GM06990 (cell line): ENCODE measurements at places on chromosomes 12 and 14.

DNA sequence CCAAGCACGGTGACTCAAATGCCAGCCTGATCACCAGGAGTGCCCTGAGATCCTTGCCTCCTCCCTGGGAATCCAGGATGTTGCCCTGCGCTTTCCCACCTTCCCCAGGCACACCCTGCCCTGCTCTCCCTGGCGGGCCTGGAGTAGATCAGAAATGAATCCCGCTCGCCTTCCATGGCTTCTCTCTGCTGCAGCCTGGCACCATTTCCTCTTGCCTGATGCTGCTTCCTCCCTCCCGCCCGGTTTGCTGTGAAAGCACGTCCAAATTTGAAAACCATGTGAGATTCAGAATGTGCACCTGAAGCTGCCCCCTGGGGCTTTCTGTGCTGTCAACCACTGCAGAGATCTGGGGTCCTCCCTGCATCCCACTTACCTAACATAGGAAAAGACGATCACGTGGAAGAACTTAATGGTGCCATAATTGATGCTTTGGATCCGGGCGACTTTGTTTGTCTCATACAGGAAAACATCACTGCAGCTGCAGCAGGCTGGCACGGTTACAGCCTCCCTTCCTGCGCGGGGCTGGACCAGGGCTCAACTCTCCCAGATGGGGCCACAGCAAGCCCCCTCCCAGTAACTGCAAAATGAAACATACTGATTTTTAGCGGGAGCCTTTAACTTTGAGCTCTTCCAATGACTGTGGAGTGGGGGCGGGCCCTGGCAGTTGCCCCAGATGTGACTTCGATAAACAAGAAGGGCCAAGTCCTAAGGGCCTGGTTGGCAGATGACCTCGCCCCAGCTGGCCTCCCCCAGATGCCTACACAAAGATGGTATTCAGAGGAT, 24.9 kb upstream of the C12orf76 start:
- DNase-seq = peak; percentile 24

DNA sequence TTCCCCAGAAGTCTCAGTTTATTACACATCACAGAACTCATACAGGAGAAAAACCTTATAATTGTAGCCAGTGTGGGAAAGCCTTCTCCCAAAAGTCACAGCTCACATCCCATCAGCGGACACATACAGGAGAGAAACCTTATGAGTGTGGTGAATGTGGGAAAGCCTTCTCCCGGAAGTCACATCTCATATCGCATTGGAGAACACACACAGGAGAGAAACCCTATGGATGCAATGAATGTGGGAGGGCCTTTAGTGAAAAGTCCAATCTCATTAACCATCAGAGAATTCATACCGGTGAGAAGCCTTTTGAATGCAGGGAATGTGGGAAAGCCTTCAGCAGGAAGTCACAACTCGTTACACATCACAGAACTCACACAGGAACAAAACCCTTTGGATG, 20.1 kb downstream of the ZNF84 start:
- DNase-seq = no peak

- no peak for DNase-seq
Observed at GRCh38 chr14:90140298-90140955, 78.6 kb downstream of the KCNK13 start.

DNA sequence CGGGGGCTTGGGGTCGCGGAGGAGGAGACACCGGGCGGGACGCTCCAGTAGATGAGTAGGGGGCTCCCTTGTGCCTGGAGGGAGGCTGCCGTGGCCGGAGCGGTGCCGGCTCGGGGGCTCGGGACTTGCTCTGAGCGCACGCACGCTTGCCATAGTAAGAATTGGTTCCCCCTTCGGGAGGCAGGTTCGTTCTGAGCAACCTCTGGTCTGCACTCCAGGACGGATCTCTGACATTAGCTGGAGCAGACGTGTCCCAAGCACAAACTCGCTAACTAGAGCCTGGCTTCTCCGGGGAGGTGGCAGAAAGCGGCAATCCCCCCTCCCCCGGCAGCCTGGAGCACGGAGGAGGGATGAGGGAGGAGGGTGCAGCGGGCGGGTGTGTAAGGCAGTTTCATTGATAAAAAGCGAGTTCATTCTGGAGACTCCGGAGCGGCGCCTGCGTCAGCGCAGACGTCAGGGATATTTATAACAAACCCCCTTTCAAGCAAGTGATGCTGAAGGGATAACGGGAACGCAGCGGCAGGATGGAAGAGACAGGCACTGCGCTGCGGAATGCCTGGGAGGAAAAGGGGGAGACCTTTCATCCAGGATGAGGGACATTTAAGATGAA, 630 bp downstream of the FOS start:
- peak; percentile 52 for DNase-seq

GRCh38 chr14:68198713-68199495, 379.3 kb downstream of the RAD51B start:
- DNase-seq = no peak

GRCh38 chr14:23294734-23295561, 7.7 kb downstream of the PPP1R3E start:
- no peak for DNase-seq

DNA sequence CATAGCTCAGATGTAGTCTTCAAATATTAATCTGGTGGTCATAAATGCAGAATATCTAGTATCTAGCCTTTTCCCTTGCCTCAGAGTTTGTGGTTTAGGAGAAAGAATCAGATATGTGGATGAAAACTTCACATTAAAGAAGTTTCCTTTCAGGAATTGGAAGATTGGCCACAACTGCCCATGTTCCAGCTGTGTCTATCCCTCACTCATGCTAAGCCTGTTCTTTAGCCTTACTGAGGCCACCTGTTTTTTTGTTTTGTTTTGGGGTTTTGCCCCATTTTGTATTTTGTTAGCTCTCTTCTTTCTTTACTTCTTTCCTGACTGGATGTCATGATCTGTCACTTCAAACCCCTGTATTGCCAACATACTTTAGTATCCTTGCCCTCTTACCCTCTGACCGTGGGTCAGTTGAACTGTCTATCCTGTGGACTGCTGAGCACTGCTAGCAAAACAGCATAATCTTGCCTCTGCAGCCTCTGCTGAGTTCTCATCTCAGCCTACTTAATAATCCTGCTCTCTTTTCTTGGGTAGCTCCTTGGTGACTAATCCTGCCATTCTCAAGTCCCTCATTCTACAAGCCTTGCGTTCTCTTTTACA, 22.0 kb upstream of the CCT2 start:
- no peak for DNase-seq

GRCh38 chr12:62885242-62885641, 49.7 kb downstream of the PPM1H start:
- DNase-seq = no peak

- peak; percentile 11 for DNase-seq
Observed at GRCh38 chr12:47636908-47637780, 68.7 kb downstream of the RPAP3 start.

DNA sequence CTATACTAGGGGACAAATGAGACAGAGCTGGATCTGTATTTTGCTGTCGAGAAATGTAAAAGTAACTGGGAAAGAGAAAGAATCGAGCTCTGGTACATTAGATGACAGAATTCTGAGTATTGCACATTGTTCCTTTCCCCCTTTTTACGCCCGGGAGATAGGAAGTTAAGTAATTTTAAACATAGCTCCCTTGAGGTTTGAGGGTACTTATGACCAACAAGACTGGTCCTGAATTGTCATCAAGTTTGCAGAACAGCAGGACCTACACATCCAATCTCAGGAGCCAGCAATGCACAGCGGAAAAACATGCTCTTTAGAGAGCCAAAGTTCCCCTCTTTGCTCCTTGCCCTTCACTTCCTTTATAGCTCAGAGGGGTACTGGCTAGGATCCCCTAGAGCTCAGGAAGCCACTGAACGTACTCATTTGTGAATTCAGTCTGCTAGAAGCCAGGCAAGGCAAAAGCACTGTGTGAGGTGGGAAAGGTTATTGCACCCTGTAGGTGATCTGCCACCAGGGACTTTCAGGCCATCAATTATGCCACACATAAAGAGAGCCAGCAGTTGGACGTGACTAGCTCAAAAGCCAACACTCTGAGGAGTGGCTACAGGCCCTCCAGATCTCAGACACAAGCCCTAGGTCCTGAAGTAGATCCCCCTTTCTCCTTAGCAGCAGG, 333.8 kb downstream of the KCNH5 start:
- DNase-seq = no peak

GRCh38 chr12:52022841-52023181, 16.1 kb downstream of the TAMALIN start:
- no peak for DNase-seq

DNA sequence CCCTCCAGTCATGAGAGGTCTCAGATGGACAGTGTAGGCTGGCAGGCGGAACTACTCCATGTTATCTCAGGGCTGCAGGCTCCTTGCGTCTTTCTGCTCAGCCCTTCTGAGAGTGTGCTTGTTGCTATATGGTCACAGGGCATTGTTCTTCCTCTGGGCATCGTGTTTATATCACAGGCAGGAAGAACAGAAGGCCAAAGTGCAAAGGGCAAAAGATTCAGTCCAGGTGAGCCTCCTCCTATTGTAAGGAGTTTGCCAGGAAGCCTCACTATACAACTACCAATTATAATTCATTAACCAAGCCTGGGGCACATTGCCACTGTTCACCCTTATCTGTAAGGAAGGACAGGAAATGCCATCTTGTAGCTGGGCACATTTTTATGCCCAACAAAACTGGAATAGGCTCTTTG, 195.5 kb upstream of the KITLG start:
- no peak for DNase-seq

- no peak for DNase-seq
Observed at GRCh38 chr14:64732066-64732465, 27.8 kb downstream of the PLEKHG3 start.

DNA sequence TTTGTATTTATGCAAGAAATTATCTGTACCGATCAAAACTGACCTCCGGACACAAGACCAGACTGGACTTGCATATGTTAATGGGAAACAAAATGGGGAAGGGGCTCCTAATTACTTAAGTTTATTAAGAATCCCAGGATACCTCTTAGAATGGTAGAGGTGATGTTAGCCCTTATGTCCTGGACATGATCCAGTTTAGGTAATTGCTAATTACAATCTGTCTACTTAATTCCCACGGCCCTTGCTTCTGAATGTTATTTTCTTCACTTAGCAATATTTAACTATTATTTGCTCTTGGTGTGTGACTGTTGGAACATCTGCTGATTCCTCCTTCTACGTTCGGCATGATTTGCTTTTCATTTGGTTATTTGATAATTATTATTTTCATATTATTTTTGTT, 644.0 kb downstream of the DIO2 start:
- no peak for DNase-seq
